ENCODE measurements at places on chromosomes 13 and 19.

DNA sequence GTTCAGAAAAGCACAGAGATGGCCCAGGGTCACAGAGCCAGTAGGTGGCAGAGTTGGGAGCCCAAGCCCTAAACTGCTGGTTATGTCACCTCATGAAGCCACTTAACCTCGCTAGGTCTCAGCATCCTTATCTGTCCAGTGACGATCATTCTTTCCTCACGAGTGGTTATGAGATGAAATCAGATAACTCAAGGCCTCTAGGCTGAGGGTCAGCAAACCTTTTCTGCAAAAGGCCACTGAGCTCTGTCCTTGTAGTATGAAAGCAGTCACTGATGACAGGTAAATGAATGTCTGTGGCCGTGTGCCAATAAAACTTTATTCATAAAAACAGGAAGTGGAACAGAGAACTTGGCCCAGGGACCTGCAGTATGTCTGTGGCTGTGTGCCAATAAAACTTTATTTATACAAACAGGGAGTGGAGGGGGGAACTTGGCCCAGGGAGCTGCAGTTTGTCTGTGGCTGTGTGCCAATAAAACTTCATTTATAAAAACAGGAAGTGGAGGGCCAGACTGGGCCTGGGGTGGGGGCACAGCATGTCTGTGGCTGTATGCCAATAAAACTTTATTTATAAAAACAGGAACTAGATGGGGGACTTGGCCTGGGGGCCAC lies 71.2 kb downstream of the GNG7 start:
- DNase-seq = no peak

DNA sequence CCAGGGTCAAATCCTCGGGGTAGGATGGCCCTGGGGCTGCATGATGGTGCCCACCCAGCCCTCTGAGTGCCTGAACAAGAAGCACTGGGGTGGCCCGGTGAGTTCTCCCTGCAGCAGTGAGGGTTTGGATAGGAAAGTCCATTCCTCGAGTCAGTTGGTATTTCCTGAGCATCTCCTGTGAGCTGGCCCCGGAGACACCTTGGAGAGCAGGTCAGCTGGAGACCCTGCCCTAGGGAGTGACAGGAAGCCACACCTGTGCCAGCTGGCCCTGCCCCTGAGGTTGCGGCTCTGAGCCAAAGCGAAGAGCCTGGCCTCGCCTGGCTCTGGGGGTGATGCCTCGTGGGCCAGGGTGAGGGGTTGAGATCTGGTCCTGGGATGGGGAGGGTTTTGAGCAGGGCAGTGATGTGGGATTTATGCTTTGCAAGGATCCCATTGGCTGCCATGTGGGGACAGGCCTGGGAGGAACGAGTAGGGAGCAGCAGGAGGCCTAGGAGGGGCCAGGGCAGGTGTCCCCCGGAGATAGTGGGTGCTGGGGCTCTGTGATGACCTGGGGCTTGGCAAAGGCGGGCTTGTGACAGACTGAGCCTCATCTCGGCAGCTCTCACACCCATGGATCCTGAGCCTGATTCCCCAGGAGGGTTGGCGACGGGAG lies 16.0 kb downstream of the CRTC1 start:
- DNase-seq = no peak

DNA sequence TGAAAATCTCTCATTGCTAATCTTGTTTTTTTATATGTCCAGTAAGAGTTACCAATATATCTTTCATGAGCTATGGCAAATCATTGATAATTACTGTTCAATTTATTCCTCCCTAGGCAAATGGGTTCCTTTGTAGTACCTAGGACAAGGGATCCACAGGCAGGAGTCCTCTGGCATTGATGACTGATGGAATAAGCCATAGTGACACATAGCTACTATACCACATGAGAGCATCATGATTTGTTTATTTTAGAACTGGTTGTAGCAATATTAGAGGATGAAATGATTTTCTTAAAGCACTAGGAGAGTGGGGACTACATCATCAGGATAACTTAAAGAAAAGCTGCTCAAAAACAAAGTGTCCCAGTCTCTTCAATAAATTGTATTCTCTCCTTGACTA lies 21.7 kb upstream of the MAB21L1 start:
- no peak for DNase-seq

- DNase-seq = no peak
Observed at GRCh38 chr13:113061796-113062425, 43.7 kb upstream of the F7 start.

DNA sequence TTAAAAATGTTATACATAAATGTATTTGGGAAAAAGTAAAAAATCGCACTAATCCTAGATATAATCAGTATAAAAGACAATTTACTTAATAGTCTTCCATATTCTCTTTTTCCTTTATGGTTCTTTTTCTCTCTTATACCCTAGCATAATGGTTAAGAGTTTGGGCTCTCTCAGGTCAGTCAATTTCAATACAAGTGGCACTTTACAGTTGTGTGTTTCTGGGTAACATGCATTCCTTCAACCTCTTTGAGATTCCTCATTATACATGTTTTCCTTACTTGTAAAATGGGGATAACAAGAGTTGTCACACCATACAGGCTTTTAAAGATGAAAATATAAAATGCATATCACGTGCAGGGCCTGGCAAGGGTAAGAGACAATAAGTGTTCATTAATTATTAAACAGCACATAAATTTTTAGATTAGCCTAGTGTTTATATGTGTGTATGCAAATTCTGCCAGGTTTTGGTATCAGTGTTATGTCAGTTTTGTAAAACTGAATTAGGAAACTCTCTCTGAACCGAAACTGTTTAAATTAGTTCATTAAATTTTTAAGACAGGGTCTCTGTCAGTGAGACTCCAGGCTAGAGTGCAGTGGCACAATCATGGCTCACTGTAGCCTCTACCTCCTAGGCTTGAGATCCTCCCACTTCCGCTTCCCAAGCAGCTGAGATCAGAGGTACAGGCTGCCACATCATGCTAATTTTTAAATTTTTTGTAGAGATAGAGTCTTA lies 49.8 kb downstream of the ELF1 start:
- no peak for DNase-seq

- no peak for DNase-seq
Observed at GRCh38 chr13:42602906-42603305, 29.0 kb downstream of the TNFSF11 start.

DNA sequence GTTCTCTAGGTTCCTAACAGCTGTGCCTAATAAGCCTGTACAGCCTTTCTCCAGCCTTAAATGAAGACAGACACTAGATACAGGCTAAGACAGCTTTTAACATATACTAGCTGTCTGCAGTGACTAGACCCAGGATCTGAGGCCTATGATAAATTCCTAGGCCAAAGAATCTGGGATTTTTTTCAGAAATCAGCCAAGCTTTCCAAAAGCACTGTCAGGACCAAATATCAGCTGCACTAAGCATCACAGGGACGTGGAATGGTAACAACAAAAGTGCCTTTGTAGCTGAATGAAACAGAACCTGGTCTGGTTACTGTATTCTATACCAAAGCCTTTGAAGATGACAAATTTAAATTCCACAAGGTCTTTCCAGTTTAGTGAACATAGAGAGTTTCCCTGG lies 77.9 kb upstream of the DOCK9 start:
- DNase-seq = no peak

DNA sequence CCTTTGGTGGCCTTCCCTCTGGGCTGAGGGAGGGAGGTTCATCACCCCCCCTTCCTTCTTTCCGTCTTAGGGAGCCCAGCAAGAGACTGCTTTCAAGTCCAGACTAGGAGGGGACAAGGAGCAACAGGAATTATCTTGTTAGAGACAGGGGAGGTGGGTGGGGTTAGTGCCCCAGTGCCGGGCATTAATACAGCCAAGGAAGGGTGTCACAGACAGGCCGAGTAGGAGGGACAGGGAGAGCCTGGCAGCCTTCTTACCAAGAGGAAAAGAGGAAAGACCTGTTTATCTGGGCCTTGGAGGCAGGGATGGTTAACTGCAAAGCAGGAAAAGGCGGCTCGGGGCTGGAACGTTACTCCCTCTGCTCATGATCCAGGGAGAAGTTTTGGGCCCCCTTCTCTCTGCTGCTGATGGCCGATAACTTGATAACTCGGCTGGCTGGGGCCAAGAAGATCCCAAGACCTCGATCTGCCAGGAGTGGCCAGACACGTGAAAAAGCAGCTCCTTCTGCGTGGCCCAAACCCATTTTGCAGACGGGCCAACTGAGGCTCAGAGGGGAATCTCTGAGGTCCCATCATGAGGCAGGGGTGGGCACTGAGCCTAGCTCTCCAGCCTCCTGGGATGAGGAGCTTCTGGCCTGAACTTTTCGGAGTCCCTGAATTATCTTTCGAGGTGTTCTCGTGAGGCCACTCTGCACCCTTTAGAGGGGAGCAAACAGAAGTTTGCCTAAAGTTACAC lies 79.3 kb downstream of the PTPRS start:
- DNase-seq = no peak

GRCh38 chr19:58332697-58333096 lies 5.9 kb downstream of the ZSCAN22 start:
- no peak for DNase-seq

DNA sequence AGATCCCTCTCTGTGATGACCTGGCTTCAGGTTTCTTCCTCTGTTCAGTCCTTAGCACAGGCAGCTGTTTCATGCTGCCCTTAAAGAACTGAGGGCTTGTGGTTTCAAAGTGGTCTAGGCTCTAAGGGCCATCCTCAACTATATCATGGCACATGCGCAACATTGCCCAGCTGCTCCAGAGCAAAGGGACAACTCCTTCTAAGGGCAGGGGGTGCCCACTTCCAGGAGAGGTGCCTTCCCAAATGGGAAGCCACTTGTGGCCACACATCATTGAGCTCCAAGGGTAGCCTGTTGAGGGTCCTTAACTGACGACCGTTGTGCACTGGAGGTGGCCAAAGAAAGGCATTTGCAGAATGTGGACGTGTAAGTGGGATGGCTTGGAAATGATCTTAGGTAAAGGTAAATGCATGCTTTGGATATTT lies 7.3 kb downstream of the GPR183 start:
- no peak for DNase-seq

GRCh38 chr13:73273745-73274144 lies 214.9 kb downstream of the KLF5 start:
- DNase-seq = no peak

DNA sequence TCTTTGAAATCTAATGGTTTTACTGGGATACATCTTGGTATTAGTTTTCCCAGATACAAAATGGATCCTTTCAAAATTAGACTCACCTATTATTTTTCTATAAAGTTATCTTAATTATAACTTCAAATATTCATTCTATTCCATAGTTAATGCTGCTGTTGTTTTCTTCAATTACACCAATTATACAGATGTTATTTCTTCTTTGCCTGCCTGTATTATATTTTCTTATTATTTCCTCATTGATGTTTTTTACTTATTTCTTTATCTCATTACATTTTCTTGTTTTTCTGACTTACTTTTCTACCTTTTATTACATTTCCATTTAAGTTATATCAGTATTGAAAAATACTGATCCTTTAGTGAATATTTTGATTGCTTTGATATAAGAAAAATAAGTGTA lies 40.9 kb downstream of the SPACA7 start:
- no peak for DNase-seq
